ENCODE measurements at places on chromosomes 16 and 17.

DNA sequence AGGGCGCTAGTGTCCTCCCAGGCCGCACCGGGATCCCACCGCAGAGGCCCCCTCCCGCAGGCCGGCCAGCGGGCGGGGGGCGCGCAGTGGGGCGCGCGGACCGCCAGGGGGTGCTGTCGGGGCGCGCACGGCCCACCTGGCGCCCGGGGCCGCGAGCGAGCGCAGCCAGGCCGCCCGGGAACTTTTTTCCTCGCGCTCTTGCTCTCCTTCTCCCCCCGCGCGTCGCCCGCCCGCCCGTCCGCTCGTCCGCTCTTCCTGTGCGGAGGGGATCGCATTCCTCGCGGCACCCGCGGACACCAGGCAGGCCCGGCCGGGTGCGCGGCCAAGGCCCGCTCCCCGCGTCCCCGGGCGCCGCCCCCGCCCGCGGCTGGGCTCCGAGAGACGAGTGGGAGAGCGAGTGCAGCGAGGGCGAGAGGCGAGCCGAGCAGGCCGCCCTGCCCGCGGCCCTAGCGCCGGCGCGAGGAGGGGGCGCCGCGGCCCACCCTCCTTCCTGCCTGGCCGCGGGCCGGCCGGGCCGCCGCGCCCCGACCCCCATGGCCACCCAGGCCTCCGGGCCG lies at the start of gene RAI1:
TSS of gene RAI1 (plus strand) at position 272 of the 557 bp plus-strand sequence. CDS start 111,491 bp downstream, outside the sequence.
- DNase-seq, result peak; percentile 87

- DNase-seq, result no peak
Observed at GRCh38 chr17:17328251-17328650, 25.1 kb downstream of the NT5M start.

DNA sequence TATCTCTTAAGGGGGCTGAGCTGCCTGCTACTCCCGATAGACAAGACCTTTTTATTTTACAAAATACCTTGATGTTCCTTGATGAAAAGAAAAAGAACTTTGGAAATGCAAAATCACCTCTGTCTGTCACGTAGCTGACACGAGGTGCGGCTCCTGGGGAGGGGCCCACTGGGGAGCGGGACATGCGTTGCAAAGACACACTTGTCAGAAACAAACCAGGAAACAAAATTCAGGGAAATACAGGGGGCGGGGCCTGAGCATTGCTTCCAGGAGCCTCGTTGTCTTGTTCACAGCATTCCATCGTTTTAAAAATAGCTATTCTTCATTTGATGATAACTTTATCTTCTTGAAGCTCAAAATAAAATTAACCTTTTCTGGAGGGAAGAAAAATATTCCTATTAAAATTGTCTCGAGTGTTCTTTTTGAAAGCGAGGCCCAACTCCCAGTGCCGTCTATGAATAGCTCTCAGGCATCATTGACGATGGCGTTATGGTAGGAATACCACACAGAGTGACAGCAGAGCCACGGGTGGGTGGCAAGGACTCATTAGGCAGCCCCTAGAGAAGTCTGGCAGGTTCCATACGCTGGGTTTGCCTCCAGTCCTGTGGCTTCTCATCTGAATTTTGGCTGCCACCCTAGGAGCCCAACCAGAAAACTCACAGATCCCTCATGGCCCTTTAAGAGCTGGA lies 286.9 kb downstream of the CPPED1 start:
- no peak for DNase-seq

DNA sequence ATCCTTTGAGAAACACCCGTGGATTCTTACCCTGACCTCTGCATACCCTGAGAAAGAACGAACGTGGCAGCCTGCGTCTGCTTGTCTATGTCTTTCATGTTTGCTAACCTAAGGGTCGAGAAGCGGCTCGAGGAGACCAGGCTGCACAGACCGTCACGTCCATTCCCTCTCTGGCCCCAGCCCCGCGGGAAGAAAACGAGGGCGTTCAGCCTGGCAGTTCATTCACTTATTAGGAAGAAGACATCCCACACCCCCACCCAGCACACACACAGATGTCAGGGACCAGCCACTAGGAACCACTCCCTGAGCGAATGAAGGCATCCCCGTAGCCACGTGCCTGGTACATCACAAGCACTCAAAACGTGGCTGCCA lies 655 bp upstream of the MTHFSD start:
- no peak for DNase-seq

GRCh38 chr17:68343976-68344375 lies 52.7 kb downstream of the ARSG start:
- peak; percentile 9 for DNase-seq

GRCh38 chr16:2842340-2843000 lies 12.4 kb downstream of the ZG16B start:
- DNase-seq, result peak; percentile 86

Data from hematopoietic multipotent progenitor cell treated with erythropoietin and hydrocortisone succinate and interleukin-3 and kit ligand, for 6 days (in vitro differentiated cells).